ENCODE measurements at places on chromosomes 2 and 18. TPM values are rescaled to one million over a fixed set of nuclear protein-coding genes. Genes with fewer than 3 reads are reported as not detected.

CD226 gene
- 0.39 TPM for total RNA-seq

ABCG5 gene
- not detected for total RNA-seq

DNA sequence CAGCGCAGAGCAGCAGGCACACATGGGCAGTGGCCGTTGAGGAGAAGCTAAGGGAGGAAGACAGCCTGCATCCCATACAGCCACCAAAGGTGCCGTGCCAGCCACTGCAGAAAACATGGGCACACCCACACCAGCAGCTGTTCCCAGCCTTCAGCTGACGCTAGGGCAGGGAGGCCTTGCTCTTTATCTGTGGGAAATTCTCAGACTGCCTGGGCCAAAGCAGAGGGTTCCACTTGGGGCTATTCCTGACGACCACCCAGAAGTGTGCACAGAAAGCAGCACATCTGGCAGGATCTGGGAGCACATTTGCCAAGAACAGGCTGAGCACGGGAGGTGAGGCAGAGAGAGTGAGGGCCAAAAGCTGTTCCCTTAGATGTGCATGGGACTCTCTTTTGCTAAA lies 101.3 kb upstream of the SOX11 start:
- no peaks in the 10 kb centered on the region for H3K4me1 ChIP-seq
- H3K4me3 ChIP-seq: no peak overlapping the region
- DNase-seq: no peak
- H3K27me3 ChIP-seq: no peaks in the 10 kb centered on the region

DNA sequence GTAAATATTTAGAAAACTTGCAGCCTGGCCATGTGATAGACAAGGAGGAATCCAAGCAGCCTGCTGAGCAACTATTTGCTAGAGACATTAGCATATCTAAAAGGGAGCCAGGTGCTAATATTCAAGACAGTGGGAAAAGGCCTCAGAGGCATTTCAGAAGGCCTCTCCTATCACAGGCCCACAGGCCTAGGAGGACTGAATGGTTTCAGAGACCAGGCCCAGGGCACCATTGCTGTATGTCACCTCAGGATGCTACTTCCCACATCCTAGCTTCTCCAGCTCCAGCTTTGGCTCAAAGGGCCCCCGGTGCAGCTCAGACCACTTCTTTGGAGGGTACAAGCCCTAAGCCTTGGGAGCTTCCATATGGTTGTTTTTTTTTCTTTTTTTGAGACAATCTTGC lies 3.8 kb downstream of the NAT8 start:
- no peaks in the 10 kb centered on the region for H3K27me3 ChIP-seq
- H3K4me1 ChIP-seq: no peaks in the 10 kb centered on the region
- DNase-seq: no peak
- no peak overlapping the region for H3K4me3 ChIP-seq
- no peak overlapping the region for H3K27ac ChIP-seq

DNA sequence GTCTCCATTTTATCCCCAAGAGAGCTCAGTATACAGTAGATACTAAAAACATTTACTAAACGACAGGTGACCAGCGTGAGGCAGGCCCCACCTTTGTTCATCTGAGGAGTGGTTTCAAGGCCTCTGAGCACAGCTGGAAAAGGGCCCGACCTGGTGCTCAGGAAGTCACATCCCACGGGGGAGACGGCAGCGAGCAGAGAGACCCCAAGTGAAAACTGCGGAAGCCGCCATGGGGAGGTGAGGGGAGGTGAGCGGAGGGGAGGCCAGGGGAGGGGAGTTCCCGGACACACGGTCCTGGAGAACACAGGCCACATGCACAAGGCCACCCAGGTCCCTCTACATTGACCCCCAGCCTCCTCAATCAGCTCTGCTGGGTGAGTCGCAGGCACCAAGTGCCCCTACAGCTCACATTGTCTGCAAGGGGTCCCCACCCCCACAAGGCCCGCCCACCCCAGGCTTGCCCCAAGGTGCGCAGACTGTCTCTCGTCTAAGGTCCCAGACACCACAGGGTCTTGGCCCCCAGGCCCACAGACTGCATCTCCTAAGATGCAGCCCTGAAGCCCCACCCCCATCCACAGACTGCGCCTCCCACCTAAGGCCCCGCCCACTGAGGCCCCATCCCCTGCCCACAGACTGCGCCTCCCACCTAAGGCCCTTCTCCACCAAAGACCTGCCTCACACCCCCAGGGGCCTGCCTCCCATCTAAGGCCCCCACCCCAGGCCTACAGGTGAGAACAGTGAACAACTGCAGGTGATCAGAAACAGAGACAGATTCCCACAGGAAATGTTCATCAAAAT lies 19.1 kb downstream of the PARD6G start:
- no peak for DNase-seq
- H3K27me3 ChIP-seq: no peaks in the 10 kb centered on the region
- no peak overlapping the region for H3K27ac ChIP-seq
- no peak overlapping the region for H3K4me3 ChIP-seq
- no peaks in the 10 kb centered on the region for H3K4me1 ChIP-seq
- no peaks in the 10 kb centered on the region for H3K36me3 ChIP-seq

- peaks cover 11% of the 10 kb centered on the region for H3K36me3 ChIP-seq
- no peak overlapping the region for H3K27ac ChIP-seq
- peaks cover 14% of the 10 kb centered on the region for H3K4me1 ChIP-seq
- DNase-seq: no peak
- no peak overlapping the region for H3K4me3 ChIP-seq
These were observed 153.5 kb upstream of the PGAP1 start for GRCh38 chr2:197079832-197080555.

- H3K4me3 ChIP-seq: no peak overlapping the region
- no peaks in the 10 kb centered on the region for H3K27me3 ChIP-seq
- no peak overlapping the region for H3K27ac ChIP-seq
- peaks cover 44% of the 10 kb centered on the region for H3K4me1 ChIP-seq
These were observed 117.9 kb downstream of the SETBP1 start for GRCh38 chr18:44798433-44799048.

DNA sequence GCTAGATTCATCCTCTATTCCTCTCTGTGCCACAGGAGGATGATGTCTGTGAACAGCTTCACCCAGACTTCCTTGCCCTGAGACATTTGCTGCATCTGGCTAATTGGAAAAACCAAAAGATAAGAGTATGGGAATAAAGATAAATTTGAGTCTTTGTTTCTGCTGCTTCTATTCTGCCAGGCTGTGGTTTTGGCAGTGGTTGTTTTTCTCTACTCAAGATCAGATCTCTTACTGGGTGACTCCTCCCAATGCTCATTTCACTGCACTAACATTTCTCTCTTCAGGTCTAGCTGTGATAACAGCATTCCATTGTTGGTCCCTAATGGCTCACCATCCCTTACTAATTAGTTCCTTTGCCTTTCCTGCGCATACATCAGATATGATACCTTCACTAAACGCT lies 89.5 kb downstream of the CALCRL start:
- no peak overlapping the region for H3K4me3 ChIP-seq
- H3K4me1 ChIP-seq: no peaks in the 10 kb centered on the region
- no peak overlapping the region for H3K27ac ChIP-seq

DNA sequence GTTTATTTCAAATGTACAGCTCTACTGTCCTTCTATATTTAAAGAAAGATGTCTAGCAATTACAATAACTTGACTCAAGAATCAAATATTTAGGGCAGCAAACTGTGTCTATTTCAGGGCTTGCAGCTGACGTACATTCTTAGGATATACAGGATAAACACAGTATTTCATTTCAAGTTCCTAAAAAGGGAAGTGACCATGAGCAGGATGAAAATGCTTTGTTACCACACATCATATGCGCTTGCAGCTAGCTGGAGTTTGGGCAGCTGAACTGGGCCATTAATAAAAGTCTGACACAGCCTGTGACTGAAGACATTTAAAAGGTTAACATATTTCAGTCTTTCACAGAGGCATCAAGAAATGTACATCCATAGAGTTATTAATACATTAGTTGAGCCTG lies 264.6 kb upstream of the TRIB2 start:
- no peaks in the 10 kb centered on the region for H3K27me3 ChIP-seq
- H3K27ac ChIP-seq: peak overlapping the region; percentile 8
- 0 out of 2 replicates have a peak overlapping the region, but pooled peaks have one; percentile 1 for H3K4me3 ChIP-seq
- DNase-seq: peak; percentile 34
- H3K36me3 ChIP-seq: no peaks in the 10 kb centered on the region

DNA sequence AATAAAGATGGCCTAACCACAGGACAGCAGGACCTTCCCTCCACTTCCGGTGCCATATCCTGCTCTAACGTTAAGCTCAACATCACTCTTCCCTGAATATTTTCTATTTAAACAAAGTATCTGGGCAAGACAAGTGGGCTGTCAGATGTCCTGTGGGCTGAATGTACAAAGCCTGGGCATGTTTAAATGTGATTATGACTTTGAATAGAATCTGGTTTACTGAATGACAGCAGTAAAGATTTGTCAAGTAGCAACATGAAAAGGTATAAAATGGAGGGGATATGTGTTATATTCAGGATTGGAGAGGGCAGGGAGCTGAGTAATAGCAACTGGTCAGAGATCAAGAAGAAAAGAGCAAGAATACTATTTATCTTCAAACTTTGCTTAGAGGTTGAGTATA lies 540.9 kb downstream of the NRXN1 start:
- no peak overlapping the region for H3K27ac ChIP-seq
- DNase-seq: no peak
- no peaks in the 10 kb centered on the region for H3K27me3 ChIP-seq

- H3K36me3 ChIP-seq: no peaks in the 10 kb centered on the region
- H3K4me1 ChIP-seq: peaks cover 20% of the 10 kb centered on the region
- H3K27ac ChIP-seq: no peak overlapping the region
- no peak overlapping the region for H3K4me3 ChIP-seq
- no peak for DNase-seq
These were observed 232.2 kb downstream of the SETBP1 start for GRCh38 chr18:44912740-44913478.

DNA sequence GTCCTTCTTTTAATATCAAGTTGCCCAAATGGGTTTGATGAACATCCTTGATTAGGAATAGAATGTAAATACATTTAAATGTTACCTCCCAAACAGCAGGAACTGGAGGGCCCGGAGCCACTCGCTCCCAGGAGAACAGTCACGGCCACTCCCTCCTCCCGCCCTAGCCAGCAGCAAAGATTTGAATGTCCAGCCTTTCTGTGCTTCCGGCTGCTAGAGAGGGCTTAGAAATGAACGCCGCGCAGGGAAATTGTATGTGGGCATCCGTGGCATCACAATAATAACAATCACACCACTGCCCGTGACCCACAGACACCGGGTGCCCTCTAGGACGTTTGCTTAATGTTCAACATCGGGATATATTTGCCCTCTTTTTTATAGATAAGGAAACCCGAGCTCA lies 164.9 kb upstream of the SALL3 start:
- no peak for DNase-seq
- H3K36me3 ChIP-seq: no peaks in the 10 kb centered on the region
- no peaks in the 10 kb centered on the region for H3K27me3 ChIP-seq
- no peaks in the 10 kb centered on the region for H3K4me1 ChIP-seq
- no peak overlapping the region for H3K27ac ChIP-seq

GRCh38 chr18:74722237-74722636 lies 124.6 kb downstream of the ZNF407 start:
- H3K27me3 ChIP-seq: no peaks in the 10 kb centered on the region
- no peaks in the 10 kb centered on the region for H3K36me3 ChIP-seq
- H3K4me3 ChIP-seq: no peak overlapping the region
- H3K27ac ChIP-seq: no peak overlapping the region
